Upper lobe of left lung (tissue), 6 donors: ENCODE measurements at places on chromosomes 11 and 22. TPM values are rescaled to one million over a fixed set of nuclear protein-coding genes. Genes with fewer than 3 reads are reported as not detected.

Gene DKK3
- total RNA-seq = 50.3 TPM

Gene MMP12
- not detected for total RNA-seq

Gene CLCF1
- total RNA-seq = 3.7 TPM

Gene ZMAT5
- total RNA-seq = 12.5 TPM

Gene SPI1
- total RNA-seq = 117 TPM

Gene LARGE1
- total RNA-seq = 31.6 TPM

Gene ASCL2
- not detected for total RNA-seq

DNA sequence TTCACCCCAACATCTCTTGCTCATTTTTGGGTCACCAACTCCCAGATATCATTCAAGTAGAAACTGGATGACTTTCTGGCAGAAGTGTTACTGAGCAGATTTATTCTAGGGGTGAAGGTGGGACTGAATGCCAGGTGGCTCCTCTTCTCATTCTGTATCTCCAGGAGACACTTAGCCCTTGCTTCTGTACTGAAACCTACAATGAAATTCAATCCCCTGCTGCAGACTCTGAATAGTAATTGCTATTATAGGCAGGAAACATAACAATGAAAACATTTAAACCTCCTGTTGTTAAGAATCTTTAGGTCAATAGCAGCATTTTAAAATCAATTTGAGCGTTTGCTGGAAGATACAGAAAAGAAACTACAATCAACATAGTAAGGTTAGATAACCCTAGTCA lies 879.4 kb upstream of the TENM4 start:
- H3K36me3 ChIP-seq = no peaks in the 10 kb centered on the region
- H3K27me3 ChIP-seq = no peaks in the 10 kb centered on the region
- no peak overlapping the region for H3K4me3 ChIP-seq
- no peak overlapping the region for H3K27ac ChIP-seq

- H3K27ac ChIP-seq = no peak overlapping the region
- H3K4me3 ChIP-seq = no peak overlapping the region
- no peak for DNase-seq
- H3K4me1 ChIP-seq = peaks cover 10% of the 10 kb centered on the region
- H3K36me3 ChIP-seq = no peaks in the 10 kb centered on the region
Measured at GRCh38 chr22:30236875-30237274, 9.7 kb downstream of the LIF start.

GRCh38 chr11:34192481-34193401 lies 87.3 kb downstream of the NAT10 start:
- no peak for DNase-seq
- no peaks in the 10 kb centered on the region for H3K4me1 ChIP-seq
- no peak overlapping the region for H3K4me3 ChIP-seq

DNA sequence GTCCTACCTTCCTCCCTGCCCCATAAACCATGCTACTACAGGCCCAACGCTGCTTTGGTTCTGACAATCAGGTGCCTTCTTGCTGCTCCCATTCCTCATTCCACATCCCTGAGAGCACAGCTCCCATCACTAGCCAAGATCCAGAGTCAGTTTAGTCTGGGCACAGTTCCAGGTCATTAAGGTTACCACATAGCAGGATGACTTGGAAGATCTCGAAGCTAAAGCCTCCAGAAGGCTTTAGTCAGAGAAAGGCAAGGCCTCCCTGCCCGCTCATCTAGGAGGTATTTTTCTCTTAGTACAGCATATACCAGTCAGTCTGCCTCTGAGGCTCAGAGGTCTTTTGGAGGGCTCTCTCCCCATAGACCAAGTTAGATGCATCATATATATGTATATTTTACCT lies 30.3 kb downstream of the TRIM66 start:
- peaks cover 12% of the 10 kb centered on the region for H3K36me3 ChIP-seq
- no peaks in the 10 kb centered on the region for H3K4me1 ChIP-seq
- no peaks in the 10 kb centered on the region for H3K27me3 ChIP-seq
- DNase-seq = no peak
- no peak overlapping the region for H3K27ac ChIP-seq
- H3K4me3 ChIP-seq = no peak overlapping the region

DNA sequence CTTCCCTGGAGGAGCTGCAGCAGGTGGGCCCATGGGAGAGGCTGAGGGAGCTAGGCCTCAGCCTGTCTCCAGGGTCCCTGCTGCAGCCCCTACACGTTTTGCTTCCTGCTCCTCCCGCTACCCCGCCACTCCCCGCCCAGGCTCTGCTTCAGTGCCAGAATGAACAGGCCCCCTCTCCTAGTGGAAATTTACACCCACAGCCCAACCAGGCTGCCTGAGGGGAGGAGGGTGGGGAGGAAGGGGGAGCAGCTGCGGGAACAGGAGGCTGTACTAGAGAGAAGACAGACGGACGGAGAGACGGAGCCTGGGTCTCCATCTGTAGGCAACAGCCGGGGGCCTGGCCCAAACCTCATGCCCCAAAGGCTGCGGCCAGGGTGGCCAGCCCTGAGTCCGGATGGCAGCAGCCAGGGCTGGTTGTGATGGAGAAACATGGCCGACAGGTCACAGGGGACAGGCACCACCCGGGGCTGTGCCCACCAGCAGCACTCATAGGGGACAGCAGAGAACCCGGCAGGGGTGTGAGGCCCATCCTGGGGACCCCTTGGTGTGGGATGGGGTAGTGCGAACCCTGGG lies 20.6 kb downstream of the FLRT1 start:
- no peak overlapping the region for H3K27ac ChIP-seq
- H3K27me3 ChIP-seq = no peaks in the 10 kb centered on the region
- no peak overlapping the region for H3K4me3 ChIP-seq
- no peaks in the 10 kb centered on the region for H3K36me3 ChIP-seq
- DNase-seq = peak; percentile 65

- H3K4me3 ChIP-seq = no peak overlapping the region
- no peaks in the 10 kb centered on the region for H3K27me3 ChIP-seq
- H3K36me3 ChIP-seq = no peaks in the 10 kb centered on the region
- DNase-seq = no peak
- no peak overlapping the region for H3K27ac ChIP-seq
Measured at GRCh38 chr22:43310311-43310710, 32.9 kb downstream of the SCUBE1 start.

- H3K4me1 ChIP-seq = peaks cover 19% of the 10 kb centered on the region
- H3K4me3 ChIP-seq = peak overlapping the region; percentile 22
- no peak for DNase-seq
- no peaks in the 10 kb centered on the region for H3K27me3 ChIP-seq
- H3K27ac ChIP-seq = no peak overlapping the region
Measured at GRCh38 chr22:42300259-42301076, 30.0 kb upstream of the TCF20 start.

DNA sequence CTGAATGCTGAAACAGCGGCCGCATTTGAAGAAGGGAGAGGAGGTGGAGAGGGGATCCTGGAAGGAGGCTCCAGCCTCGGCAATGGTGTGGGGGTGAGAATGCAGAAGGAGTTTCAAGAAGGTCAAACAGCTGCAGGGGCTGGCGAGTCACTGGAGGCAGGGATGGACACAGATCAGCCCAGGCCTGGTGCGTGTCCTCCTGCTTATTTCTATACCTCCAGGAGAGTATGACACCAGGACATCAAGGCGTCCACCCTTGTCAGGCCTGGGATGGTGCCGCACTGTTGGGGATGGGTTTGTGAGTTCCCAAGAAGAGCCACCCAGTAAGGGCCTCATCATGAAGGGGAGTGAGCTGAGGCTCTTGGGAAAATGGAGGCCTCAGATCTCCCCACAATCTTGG lies 23.1 kb downstream of the IGLL1 start:
- no peaks in the 10 kb centered on the region for H3K4me1 ChIP-seq
- no peaks in the 10 kb centered on the region for H3K36me3 ChIP-seq
- no peak for DNase-seq
- no peaks in the 10 kb centered on the region for H3K27me3 ChIP-seq

- H3K27ac ChIP-seq = no peak overlapping the region
- H3K4me3 ChIP-seq = no peak overlapping the region
- no peaks in the 10 kb centered on the region for H3K27me3 ChIP-seq
- H3K36me3 ChIP-seq = no peaks in the 10 kb centered on the region
- H3K4me1 ChIP-seq = no peaks in the 10 kb centered on the region
Measured at GRCh38 chr11:21289686-21290085, 620.3 kb downstream of the NELL1 start.

DNA sequence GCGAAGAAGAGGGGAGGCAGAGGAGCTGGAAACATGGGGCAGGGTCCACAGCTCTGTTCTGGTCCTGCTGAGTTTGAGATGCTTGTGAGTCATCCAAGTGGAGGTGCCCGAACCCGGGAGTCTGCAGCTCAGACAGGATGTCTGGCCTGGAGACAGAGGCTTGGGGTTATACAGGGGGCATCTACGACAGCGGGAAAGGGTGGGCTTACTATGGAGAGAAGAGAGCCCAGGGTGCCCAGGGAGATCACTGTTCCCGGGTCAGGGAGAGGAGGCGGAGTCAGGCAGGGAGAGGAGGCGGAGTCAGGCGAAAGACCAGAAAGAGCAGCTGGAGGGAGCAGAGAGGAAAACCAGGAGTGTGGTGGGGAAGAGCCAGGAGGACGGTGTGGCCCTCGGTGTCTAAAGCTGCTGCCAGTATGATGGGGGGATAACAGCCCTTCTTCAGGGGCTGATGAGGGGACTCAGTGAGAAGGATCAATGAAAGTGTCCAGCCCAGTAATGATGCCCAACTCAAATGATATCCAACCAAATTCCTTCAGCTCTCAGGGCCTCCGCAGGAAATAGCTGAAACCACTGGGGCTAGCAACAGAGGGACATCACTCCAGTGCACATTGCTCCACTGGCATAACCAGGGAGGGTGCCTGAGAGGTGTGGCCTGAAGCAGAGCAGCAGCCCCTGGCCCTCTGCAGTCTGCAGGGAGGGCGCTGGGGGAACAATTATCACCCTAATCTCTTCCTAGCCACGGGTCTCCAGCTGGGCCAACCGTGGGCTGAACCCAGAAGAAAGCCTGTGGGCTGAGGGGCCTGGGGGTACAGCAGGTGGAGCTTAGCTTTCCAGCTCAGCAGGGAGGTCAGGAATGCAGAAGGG lies 2.6 kb upstream of the LTBP3 start:
- H3K27ac ChIP-seq = no peak overlapping the region
- peaks cover 55% of the 10 kb centered on the region for H3K4me1 ChIP-seq
- no peaks in the 10 kb centered on the region for H3K27me3 ChIP-seq

DNA sequence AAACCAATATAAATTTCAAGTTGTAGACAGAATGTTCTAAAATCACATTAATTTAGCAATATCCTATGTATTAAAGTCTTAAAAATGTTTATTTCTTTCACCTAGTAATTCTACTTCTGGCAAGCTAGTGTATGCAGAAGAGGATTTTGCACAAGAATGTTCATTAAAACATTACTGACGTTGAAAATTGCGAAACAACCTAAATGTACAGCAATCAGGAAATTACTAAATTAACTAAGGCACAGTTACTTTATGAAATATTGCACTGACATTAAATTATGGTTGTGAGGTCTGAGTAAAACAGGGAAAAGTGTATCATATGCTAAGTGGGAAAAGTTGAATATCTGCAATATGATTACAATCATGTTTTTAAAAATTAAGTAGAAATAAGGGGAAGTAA lies 4.1 kb downstream of the SLC36A4 start:
- H3K4me3 ChIP-seq = no peak overlapping the region
- no peaks in the 10 kb centered on the region for H3K36me3 ChIP-seq
- no peak for DNase-seq
- H3K4me1 ChIP-seq = peaks cover 4% of the 10 kb centered on the region
- H3K27ac ChIP-seq = no peak overlapping the region
- no peaks in the 10 kb centered on the region for H3K27me3 ChIP-seq
